Activated CD4-positive, CD25-positive, alpha-beta regulatory T cell treated with anti-CD3 and anti-CD28 coated beads, Interleukin-2, amount 50 U/mL, for 72 hours (primary cell): ENCODE measurements at places on chromosomes 5 and 9.

- no peak for DNase-seq
These were observed 2.2 kb upstream of the LCN6 start for GRCh38 chr9:136750526-136750925.

DNA sequence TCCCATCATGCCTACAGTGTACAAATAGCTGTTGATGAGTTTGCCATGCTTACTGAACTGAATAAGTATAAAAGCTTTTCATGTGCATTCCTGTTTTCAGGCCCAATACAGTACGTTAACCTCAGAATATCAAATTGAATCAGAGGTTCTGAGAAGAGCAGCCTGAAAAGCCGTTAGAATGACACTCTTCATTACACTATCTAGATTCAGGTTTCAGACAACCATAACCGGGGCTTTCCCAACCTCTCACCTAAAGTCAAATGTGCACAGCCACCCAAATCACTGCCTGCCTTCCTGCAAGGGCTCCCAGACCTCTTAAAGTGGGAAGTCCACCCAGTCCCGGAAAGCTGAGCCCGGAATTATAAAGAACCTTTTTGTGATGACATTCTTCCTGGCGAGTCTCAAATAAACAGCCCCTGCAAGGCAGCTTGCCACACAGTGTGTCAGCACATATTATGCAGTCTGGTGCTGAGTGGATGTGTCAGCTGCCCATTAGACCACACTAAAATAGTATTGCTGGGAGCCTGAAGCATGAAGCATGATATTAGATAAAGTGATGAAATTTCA lies 245.8 kb downstream of the TLE4 start:
- DNase-seq: no peak

DNA sequence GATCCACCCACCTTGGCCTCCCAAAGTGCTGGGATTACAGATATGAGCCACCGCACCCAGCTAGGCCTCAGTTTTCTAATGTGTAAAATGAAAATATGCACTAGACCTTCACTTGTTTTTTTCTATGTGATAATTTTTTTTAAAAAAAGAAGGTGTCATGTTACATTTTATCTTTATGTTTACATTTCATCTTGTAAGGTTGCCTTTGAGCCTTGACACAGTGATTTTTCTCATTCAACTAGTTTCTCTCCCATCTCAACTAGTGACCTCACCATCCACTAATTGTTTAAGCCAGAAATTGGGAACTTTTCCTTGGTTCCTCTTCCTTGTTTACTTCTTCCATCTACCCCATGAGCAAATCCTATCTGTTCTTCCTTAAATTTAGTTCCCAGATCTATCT lies 21.5 kb downstream of the TMC1 start:
- no peak for DNase-seq

GRCh38 chr5:173812811-173813550 lies 75.2 kb upstream of the CPEB4 start:
- DNase-seq: no peak

GRCh38 chr5:119331566-119332095 lies 24.2 kb upstream of the TNFAIP8 start:
- DNase-seq: no peak

GRCh38 chr5:40834391-40834848 lies 602 bp downstream of the RPL37 start:
- peak; percentile 40 for DNase-seq

DNA sequence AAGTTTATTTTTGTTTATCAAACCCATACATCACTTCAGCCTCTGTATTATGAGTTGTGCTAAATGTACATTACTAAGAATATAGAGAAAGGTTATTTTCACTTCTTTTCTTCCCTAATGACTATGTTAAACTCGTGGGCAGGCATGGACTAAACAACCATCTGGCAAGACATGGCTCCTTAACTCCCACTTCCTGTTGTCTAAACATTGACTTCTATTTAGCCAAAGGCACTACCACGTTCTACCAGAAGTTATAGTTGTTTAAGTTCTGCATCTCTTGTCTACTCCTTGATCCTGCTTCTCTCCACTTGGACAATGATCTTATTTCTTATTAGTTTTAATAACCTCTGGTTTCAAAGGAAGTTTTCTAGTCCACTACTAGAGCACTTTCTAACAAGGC lies 136.1 kb downstream of the MACIR start:
- DNase-seq: no peak

GRCh38 chr5:35833224-35833623 lies 23.5 kb upstream of the IL7R start:
- no peak for DNase-seq
